NCI-H146 (cell line): ENCODE measurements at places on chromosomes 12 and 14.
A peak's percentile ranks its signal among the peaks of the same experiment; 100 is the strongest.

DNA sequence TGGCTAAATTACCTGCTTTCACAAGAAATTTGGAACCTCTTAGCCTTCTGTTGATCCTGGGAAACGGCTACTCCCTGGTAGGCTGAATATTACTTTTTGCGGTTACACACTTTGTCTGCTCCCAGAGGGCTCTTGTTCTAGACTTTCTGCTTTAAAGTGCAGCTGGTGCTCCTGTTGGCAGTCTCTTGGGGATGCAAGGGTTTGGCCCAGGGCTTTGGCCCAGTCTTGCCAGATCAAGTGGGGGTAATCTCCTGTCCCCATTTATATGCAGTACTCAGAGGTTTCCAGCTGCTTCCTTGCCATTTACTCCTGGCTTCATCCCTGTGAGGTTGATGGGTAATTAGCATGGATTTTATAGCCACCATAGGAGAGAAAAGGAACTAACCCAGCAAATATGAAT lies 558.2 kb upstream of the MIS18BP1 start:
- DNase-seq, result no peak

DNA sequence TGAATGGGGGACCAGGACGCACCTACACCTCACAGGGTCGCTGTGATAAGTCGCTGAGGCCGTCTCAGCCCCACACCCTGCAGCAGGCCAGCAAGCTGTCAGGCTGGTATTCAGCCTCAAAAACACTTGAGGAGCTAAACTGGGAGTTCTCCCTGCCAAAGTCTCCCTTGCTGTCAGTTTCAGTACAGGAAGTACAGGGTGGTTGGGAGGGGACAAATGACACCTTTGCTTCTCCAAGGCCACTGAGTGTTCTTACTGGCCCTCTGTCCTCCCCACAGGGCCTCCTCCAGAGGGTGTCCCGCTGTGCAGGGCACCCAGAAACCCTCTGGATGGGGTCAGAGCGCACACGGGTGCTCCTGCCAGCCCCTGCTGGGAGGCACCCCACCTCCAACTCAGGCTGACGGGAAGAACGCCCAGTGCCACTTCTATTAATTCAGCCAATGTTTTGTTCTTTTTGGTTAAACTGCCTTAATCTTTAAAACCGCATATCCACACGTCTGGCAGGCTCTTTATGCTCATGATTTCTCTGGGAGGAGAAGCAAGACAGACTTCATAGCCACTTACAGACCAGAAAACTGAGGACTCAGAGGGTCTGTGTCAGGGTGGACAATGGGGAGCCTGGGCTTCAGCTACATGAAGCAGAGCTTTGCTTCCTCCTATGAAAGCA lies 75.9 kb downstream of the ITPK1 start:
- no peak for DNase-seq

DNA sequence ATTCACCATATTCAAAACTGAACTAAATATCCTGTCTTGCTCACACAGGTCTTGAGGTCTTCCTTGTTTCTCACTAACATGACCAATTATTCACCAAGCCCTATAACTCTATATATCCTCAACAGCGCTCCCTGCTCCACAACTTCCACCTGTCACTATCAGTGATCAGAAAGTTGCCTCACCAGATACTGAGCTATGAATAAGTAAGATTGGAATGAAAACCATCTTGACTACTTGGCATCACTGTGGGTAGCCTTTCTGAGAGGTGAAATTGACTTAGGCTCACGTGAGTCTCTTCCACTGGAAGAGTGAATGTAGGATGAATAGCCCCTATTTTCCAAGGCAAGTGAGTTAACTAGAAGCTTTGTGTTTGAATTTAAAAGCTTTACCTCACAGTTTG lies 167.1 kb downstream of the PIK3C2G start:
- DNase-seq, result no peak

GRCh38 chr12:71973687-71974086 lies 35.0 kb downstream of the TPH2 start:
- no peak for DNase-seq

DNA sequence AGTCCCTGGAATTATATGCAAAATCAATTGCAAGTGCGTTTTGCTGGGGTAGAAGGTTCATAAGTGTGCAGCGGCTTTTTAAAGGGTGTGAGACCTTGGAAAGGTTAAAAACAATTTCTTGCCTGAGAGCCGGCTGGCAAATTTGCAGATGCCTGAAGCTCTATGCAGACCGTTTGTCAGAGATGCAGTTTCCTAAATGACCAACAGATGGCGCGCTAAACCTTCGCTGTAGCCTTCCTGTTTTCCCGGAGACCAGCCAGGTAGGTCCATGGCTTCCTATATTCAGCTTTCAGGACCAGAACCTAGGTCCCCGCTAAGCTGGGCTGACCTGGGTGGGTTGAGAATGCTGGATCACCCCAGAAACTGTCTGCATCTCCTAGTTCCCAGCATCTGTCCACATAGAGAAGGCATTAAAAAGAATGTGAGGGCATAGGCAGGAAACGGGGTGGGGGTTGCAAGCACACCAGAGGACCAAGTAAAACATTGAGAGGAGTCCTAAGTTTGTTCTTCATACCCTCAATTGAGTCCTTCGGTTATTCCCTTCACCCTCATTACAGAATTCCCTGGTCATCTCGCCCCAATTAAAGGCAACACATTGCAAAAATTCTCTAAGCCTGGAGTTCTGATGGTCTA lies 5.7 kb upstream of the NOS1 start:
- DNase-seq, result peak; percentile 61

- peak; percentile 39 for DNase-seq
Measured at GRCh38 chr14:52551696-52552062, 626 bp downstream of the TXNDC16 start.

DNA sequence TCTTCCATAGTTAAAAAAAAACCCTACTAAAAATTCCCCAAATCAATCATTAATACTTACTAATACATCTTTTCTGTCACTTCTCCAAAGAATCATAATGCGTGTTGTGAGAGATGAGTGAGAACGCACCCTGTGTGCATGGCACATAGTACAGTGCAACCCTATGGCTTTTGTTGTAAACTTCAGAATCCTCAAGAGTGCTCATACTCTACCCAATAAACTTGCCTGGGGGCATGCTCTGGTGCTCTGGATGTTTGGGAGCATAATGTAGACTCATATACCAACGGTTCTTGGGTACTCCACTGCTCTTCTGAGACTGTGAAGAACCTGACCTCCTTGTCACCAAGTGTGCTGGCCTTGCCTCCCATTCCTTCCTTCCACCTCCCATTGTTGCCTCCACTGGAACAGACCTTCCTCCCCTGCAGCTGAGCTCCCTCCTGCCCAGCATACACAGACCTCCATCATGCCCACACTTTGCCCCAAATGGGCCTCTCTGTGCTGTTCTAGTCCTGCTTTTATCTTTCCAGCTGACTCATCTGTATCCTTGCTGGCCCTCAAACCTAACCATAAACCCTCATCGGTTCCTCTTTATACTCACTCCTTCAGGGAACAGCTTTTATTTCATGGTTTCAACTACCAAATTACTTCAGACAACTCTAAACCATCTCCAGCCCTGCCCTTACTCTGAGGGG lies 8.9 kb downstream of the DCP1B start:
- no peak for DNase-seq

DNA sequence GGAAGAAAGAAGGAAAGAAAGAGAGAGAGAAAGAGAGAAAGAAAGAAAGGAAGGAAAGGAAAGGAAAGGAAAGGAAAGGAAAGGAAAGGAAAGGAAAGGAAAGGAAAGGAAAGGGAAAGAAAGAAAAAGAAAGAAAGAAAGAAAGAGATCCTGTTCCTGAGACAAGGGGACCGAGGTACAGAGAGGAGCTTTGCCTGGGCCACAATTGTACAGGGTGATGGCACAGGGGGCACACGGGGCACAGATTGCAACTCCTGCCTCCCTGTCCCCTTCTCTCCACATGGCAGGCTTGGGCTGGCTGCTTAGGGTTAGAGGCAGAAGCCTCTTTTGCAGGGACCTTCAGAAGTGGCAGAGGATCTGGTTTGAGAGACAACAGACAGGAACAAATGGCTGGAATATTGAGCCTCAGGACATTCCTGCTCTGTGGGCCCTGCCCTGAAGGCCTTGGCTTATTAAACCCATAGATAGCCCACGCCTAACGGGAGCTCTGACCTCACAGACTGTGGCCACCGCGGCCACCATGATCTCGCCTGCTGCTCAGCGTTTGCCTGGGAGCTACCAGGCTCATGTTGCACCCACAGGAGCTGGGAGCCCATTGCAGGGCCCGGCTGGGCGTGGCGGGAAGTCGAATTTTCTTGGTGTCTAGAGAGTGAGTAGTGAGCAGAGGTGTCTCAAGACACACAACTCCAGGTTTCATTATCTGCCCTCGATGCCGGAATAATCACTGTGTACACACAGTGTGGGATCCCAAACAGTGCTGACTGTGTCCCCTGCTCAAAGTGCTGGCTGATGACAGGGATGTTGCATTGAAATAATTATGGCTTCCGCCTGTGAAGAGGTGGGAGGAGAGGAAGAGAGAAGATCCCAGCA lies 147.9 kb upstream of the NCOR2 start:
- peak; percentile 76 for DNase-seq

- DNase-seq, result peak; percentile 90
Measured at GRCh38 chr12:132560614-132561426, 49.6 kb downstream of the LRCOL1 start.

- DNase-seq, result no peak
Measured at GRCh38 chr12:3040663-3041544, 36.3 kb upstream of the TSPAN9 start.

DNA sequence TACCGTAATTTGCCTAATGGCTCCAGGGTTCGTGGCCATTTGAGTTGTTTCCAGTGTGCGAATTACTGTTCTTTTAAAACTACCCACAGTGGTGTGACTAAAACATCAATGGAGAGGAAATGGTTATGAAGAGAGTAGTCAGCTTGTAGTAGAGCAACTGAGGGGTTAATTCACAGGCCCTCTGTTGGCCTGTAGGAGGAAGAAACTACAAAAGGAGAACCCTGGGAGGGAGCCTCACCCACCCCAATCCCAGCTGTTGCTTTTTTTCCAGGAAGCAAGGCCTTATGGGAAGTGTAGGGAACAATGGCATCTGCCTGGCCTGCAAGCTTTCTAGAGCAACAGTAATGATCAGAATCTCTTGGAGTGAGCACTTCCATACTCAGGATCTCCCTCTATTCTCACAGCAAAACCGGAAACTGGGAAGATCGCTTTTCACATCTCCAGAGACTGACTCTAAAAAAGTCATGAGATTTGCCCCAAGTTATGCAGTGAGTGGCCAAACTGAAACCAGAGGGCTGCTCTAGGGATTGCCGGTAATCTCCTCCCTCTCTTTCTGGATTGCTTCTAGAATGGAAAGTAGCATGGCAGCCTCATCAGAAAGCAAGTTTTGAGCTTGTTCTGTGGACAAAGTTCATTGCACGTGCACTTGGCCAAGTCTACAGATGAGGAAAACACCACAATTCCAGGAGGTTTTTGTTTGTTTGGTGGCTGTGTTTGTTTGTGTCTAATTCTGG lies 125.3 kb upstream of the PWP1 start:
- DNase-seq, result no peak
